T-helper 1 cell (primary cell): ENCODE measurements at places on chromosomes 3 and 15.

DNA sequence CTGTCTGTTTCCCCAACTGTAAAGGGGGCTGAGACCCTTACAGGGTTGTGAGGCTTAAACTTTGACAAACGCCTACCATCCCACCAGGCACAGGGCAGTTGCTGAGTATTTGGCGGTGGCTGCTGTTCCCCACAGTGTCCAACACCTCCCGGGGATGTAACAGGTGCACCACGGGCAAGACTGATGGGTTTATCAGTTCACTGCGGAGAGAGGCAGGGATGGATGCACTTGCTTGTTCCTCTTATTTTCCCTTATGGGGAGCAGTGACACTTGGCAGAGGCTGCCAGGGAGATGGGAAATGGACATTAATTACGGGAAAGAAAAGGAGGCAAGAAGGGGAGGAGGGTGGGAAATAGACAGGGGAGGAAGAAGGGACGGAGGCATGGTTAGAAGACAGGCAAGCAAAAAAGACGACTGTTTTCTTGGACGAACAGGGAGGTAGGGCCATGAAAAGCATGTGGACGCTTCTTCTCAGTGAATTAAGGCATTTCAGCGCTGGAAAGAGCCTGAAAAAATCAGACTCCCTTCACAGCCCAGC is 16.6 kb upstream of the ADIPOQ start:
- no peak for DNase-seq

- DNase-seq: no peak
Observed at GRCh38 chr3:49869525-49870126, at the start of gene CAMKV. TSS of gene CAMKV (minus strand) at chr3:49869906. CDS start at chr3:49862388, 7,518 bp downstream.

DNA sequence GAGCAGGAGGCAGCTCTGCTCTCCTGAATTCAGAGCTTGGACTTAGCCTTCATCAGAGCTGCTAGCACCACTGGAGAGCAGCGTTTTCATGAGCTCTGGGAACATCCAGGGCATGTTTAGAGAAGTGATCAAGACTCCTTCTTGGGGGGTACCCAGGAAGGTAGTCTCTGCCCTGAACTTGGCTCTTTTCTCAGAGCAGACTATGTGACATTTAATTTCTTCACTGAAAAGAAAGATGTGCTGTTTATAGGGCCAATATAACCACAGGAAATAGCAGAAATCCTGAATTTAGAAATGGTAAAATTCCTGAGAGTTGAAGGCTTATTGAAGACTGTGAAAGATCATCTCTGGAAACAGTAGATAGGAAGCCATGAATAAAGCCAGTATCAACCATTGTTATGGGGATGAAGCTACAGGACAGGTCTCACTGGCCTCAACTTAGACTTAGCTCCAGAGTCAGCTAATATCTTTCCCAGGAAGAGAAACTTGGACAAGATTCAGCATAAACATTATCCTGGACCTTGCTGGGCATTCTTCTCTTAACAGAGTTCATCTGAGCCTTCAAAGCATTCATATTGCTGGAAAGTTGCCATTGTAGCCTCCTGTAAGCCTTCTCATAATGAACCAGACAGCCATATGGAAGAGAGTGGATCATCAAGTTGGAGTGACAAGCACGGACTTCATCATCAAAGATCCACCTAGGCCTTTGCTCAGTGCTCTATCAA is 386.6 kb upstream of the THBS1 start:
- DNase-seq: no peak

DNA sequence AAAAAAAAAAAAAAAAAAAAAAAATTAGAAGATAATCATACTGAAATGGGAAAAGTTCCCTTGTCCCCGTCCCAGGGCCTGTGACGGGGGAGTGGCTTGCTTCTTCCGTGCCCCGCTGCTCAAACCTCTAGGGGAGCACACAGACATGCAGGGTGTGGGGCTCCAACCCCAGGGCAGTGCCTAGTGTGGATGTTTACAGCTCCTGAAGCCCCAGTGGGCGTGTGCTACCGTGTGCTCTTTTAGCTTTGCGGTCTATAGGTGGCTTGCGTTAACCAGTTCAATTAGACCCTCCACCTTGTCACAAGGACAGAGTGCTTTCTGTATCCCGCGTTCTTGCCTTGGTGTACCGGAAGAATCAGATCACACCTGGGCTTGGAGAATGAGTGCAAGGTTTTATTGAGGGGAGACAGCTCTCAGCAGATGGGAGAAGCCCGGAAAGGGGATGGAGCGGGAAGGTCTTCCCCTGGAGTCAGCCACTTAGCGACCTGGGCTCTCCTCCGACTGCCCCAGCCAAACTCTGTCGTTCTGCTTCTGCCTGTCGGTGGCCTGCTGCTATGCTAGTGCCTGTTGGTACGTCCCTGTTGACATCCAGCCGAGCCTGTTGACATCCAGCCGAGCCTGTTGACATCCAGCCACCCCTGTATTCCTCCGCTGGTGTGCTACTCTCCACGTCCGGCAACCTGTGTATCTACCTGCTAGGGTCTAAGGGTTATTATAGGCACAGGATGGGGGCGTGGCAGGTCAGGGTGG is 569.8 kb downstream of the VGLL3 start:
- DNase-seq: no peak

GRCh38 chr3:111952866-111953450 is 25.9 kb upstream of the ABHD10 start:
- DNase-seq: no peak

DNA sequence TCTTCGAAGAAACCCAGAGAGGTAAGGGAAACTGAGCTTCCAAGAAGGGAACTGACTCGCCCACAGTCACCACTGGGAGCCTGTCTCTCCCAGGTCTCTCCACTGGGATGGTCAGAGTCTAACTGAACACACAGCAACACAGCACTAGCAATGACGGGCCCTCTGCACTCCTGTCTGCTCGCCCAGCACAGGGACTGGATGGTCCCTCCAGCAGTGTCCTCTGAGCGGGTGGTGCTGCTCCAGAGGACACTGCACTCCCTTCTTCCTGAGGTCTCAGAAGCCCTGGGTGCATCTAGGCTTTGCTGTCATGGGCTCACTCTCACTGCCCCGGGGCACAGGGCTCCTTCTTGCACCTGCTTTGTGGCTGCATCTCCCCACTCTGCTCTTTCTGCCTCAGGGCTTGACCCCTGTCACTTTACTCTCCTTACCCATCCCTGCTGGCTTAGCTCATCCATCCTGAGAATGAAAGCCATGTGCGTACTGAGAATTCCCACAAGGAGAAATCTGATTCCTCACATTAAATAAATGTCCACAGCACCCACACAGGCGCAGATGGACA is 356.6 kb downstream of the GABRG3 start:
- DNase-seq: no peak

GRCh38 chr3:133805702-133806475 is at the start of gene SRPRB:
TSS of gene SRPRB (plus strand) at chr3:133805815. CDS start at chr3:133805849, 34 bp downstream.
- peak; percentile 94 for DNase-seq

- DNase-seq: no peak
Observed at GRCh38 chr3:37093481-37093880, 80.9 kb downstream of the LRRFIP2 start.

GRCh38 chr3:107975529-107976201 is 115.2 kb downstream of the CD47 start:
- no peak for DNase-seq

DNA sequence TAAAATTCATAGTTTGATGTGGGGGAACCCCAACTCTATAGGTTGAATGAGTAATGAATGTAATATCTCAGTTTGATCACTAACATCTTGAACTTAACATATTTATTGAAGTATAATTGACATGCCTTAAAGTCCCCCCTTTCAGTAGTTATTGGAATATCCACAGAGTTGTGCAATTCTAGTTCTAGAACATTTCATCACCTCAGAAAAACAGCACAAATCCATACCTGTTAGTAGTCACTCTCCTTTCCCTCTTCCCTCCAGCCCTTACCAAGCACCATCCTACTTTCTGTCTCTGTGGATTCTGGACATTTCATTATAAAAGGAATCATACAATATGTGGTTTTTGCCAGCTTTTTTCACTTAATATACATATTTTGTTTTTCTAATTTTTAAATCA is 8.7 kb upstream of the NIT2 start:
- no peak for DNase-seq

- DNase-seq: no peak
Observed at GRCh38 chr3:133964547-133964946, 65.2 kb downstream of the SLCO2A1 start.

DNA sequence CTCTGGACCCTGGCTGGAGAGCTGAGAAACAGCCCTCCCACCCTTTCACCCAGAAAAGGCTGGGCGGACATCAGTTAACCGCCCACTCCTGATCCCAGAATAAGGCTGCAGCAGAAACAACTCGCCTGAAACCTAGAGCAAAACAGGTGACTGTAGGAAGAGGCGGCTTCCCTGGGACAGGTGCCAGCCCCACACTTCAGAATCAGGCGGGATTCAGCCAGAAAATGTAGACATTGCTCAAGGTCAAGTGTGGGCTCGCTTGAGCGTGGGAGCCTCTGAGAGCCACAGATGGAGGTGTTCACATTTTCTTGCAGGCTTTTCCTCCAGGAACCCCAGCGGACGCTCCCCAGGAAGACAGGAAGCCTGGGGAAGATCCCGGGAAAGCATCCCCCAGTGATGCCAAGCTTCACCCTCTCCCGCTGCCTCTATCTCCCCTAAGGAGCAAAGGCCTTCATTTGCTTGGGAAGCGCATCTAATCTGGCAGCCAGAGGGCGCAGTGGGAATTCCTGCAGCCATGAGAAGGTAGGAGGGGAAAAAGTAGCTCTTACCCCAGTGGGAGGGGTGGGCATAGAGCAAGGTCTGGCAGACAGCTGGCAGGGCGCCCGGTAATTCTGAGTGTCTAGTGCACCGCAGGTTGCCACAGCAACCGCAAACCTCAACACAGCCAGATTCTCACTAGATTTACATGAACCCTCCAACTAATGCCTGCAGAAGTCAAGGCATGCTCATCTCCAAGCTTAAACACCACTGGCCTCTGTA is 77.7 kb downstream of the OCA2 start:
- no peak for DNase-seq

GRCh38 chr15:101348015-101348414 is 53.0 kb upstream of the SNRPA1 start:
- no peak for DNase-seq

DNA sequence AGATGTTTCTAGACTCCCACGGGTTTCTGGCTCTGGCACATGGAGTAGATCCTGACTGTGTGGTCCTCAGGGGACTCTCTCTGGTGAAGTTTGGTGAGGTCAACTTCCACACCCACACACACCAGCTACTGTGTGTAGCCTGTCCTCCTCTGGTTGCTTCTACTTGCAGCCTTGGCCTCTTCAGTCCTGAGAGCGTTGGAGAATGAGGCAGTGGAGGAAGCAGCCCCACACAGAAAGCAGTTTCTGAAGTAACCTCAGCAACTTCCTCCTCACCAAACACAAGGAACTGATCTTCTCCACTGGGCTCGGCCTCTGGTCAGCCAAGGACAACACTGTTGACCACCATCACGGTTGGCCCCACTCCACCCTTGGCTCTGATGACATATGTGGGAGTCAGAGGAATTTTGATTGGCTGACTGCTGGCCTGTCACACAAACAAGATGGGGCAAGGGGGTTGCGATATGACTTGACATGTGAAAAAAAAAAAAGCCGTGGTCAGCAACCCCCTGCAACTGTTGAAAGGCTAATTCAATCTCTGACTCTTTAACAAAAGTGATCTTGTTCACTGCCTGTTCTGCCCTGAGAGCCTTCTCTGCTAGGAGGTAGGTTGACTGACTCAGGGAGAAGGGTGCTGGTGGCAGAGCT is 19.6 kb downstream of the CD86 start:
- no peak for DNase-seq

- DNase-seq: no peak
Observed at GRCh38 chr3:119322021-119322834, 28.0 kb downstream of the ARHGAP31 start.

DNA sequence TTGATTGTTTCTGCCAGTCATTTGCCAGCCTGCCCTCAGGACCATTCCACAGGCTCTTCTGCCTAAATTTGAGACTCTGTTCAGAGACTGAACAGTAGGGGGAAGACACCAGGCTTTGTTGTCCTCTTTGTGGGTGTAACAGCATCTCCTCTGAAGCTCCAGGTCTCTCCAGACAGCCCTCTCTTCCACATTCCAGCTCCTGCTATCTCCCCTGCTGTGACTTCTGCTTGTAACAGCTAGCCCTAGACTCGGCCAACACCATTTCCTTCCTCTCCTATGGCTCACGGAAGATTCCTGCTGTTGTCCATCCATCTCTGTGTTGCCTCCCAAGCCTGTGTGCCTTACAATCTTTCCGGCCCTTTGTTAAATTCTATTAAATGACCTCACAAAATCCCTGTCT is 40.2 kb downstream of the SUCLG2 start:
- DNase-seq: no peak

GRCh38 chr3:46903341-46904302 is 26.1 kb downstream of the PTH1R start:
- DNase-seq: no peak

GRCh38 chr3:12816521-12817342 is 20.3 kb downstream of the CAND2 start:
- no peak for DNase-seq

DNA sequence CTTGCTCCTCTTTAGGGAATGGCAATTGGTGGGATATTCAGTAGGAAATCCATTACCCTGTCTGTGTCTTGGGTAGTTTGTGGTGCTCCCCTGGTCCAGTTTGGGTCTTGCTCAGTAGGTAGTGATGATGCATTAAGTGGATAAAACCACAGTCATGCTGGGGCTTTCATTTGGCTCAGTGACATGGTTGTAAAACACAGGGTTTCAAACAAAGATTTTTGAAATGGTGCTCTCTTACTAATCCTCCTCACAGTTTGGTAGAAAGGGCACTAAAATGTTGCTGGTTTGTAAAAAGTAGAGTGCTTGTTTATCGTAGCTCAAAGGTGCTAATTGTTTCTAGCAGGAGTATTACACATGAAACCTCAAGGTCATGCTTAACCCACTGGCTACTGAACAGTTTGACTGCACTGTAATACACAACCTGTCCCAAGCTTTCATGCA is 22.9 kb downstream of the BBX start:
- no peak for DNase-seq

DNA sequence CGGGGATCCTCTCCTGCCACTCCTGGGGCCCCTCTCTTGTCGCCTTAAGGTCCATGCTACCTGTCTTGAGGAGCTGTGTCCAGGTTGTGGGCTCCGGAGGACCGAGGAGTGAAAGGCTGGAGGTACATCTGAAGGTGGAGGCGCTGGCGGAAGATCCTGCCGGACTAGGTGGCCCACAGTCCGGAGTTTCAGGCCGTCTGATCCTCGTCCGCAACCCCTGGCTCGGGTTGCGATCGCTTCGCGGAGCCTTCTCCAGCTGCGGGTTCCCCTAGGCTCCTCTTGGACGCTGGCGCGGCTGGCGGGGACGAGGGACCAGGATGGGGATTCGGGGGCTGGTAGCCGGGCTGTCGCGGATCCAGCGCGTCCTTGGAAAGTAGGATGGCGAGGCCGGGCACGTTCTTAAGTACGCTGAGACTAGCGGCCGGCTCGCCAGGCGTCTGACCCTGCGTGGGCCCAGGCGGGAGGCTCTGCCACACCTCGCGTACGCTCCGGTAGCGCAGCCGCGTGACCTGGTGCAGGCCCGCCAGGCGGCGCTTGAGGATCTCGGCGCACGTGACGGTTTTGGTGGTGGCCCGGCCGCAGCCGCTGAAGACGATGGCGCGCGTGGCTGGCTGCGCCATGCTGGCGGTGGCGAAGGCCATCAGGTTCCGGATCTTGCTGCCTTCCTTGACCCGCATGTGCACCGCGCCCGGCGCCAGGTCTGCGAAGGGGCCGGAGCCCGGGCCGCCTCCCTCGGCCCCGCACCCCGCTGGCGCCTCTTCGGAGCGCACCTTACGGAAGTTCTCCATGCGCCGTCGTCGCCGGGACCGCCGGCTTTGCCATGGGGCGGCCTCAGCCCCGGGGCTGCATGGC is 550 bp downstream of the RPP25 start:
- peak; percentile 45 for DNase-seq

GRCh38 chr3:4306860-4307259 is 3.7 kb downstream of the SETMAR start:
- DNase-seq: no peak

- DNase-seq: no peak
Observed at GRCh38 chr3:8450618-8451017, 51.0 kb upstream of the LMCD1 start.

- DNase-seq: no peak
Observed at GRCh38 chr3:61974662-61975061, 398.7 kb downstream of the FEZF2 start.
